NCI-H2081 (cell line): ENCODE measurements at places on chromosomes 12 and 14.

DNA sequence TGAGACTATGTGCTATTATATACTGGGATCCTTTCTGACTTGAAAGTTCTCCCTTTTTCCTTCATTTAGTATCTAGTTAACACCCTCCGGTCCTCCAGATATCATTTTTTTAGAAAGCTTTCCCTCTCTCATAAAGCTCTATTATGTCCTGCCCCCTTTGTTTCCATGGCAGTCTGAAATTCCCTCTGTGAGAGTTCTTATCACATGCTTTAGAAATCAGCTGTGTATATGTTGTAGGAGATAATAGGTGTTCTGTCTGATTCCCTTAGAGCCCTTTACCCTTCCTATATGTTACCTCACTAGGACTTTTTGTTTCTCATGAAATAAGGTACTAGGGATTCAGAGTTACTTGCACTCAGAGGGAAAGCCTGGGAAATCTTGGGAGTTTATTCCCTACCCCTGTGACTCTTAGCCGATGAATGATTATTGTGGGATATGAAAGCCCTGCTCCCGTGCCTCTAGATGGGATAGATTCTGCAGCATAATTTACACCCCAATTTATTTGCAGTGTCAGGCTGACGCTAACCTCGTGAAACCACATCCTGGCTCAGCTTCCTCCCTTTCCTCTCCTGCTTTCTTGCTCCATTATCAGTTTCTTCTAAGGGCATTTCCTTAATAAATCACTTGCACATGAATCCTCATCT lies 448.4 kb downstream of the MDGA2 start:
- no peak for DNase-seq

DNA sequence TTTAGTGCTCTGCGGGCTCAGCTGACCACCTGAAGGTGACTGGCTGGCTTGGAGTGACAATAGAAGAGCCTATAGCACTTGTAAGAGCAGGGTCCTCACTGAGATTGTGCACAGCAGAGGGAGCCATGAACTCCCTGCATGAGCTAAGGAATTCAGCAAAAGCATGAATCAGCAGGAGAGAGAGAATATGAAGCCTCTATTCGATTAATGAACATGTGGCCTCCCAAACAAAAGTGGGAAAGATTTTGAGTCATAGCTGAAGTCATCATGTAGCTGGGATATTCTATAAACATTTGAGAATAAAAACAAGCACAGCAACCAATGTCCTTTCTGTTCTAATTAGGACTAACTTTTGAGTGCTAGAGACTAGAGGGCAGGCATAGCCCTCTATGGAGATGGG lies 626.6 kb downstream of the DIO2 start:
- DNase-seq, result no peak

GRCh38 chr12:12823300-12823699 lies 10.2 kb downstream of the DDX47 start:
- DNase-seq, result no peak

- no peak for DNase-seq
Observed at GRCh38 chr12:76402259-76402658, 54.0 kb upstream of the BBS10 start.

DNA sequence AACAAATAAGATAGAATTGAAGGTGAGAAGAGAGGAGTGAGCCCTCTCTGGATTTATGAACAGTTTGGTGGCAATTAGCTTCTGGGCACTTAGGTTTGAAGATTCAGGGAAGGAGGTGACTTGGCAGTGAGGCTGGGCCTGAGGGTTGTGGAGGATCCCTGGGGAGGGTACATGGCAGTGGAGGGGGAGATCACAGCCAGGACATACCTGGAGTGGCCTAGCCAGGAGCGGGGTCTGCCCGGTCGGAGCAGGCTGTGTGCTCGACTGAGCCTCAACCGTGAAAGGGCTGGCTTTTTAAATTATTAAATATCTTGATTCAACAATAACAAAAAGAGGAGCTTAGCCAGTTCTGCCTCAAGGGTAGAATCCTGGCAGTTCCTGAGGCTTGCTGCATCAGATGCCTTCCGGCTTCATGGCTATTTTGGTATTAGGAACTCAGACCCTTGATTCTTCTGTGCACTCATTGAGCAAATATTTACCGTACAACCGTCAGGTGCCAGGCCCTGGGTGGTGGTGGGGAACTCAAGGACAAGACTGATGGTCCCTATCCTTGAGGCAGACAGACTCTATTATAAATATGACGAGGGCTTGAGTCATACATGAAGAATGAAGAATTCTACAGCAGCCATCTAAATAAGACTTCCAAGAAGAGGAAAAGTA lies 73.4 kb downstream of the SPTB start:
- no peak for DNase-seq

- no peak for DNase-seq
Observed at GRCh38 chr12:27843714-27844245, 63.7 kb upstream of the MANSC4 start.

- no peak for DNase-seq
Observed at GRCh38 chr12:101694297-101694848, 3.1 kb upstream of the CHPT1 start.

GRCh38 chr12:20272801-20273200 lies 95.5 kb upstream of the PDE3A start:
- DNase-seq, result no peak

DNA sequence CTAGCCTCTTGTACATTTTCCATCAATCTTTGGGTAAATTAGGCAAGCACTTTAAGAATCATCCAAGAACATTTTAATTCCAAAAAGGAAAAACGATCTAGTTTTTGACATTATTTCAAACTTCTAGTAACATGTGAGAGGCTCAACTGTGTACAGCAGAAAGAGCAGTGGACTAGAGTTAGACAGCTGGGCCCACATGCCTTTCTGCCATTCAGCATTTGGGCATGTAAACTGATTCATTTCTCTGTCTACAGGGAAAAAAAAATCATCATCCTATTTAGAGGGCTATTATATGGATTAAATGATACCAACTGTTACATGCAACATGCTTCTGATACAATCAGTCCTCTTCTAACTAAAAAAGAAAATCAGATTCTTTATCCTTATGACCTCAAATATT lies 17.7 kb downstream of the ATP2B1 start:
- DNase-seq, result no peak

- no peak for DNase-seq
Observed at GRCh38 chr12:27575762-27576118, 51.7 kb downstream of the PPFIBP1 start.

- DNase-seq, result no peak
Observed at GRCh38 chr14:24224618-24225071, 7.5 kb downstream of the NEDD8 start.

DNA sequence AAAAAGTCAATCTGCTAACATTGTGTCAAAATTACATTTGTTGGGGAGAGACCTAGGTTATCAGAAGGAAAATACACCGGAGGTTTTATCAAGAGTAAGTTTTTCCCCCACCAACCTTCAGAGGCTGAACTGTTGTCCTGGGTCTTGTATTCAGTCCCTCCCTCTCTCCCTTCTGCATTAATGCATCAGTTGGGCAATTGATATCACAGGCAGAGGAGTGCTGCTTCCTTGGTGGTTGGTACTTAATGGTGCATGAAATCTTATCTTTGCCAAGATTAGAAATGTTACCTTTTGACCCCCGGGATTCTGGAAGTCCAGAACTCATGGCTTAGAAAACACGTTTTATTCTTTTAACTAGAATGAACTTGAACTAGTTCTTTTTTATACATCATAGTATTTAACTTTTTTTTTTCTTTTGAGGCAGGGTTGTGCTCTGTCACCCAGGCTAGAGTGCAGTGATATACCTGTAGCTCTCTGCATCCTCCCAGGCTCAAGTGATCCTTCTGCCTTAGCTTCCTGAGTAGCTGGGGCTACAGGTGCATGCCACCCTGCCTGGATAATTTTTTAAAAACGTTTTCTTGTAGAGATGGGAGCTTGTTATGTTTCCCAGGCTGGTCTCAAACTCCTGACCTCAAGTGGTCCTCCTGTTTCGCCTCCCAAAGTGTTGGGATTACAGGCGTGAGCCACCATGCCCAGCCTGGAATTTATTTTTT lies 4.9 kb downstream of the PCBP2 start:
- no peak for DNase-seq

DNA sequence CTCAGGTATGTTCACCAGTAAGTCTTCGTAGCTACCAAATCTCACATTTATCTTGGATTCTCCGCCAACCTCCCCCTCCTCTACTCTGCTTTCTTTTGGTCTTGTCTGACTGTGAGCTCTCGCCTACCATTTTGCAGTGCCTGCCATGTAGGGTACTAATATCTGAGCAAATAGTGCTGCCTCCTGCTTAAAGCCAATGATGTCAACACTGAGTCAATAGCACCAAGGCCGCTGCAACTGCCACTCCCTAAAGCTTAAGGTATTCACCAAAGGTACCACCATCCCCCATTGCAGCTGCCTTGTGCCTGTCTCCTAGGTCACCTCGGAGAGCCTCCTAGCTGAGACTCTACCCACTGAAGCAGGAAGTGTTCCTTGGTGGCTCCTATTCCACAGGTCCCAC lies 114.8 kb upstream of the FUT8 start:
- DNase-seq, result no peak

DNA sequence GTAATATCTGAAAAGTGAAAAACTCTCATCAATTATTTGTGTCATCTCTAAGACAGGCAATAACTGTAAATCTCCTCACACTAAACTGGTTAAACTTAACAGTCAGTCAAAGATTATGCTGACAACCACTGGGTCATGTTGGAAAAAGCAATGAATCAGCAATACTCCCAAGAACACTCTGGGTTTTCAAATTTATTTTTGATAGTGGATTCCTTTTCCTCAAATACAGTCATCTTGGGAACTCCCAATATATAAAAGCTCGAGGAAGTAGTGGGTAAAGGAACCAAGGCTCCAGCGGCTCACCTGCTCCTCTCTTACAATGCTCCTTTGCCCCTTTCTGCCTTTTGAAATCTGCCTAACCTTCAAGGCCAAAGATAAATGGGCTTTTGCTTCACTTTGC lies 70.0 kb downstream of the ARMH4 start:
- DNase-seq, result no peak

DNA sequence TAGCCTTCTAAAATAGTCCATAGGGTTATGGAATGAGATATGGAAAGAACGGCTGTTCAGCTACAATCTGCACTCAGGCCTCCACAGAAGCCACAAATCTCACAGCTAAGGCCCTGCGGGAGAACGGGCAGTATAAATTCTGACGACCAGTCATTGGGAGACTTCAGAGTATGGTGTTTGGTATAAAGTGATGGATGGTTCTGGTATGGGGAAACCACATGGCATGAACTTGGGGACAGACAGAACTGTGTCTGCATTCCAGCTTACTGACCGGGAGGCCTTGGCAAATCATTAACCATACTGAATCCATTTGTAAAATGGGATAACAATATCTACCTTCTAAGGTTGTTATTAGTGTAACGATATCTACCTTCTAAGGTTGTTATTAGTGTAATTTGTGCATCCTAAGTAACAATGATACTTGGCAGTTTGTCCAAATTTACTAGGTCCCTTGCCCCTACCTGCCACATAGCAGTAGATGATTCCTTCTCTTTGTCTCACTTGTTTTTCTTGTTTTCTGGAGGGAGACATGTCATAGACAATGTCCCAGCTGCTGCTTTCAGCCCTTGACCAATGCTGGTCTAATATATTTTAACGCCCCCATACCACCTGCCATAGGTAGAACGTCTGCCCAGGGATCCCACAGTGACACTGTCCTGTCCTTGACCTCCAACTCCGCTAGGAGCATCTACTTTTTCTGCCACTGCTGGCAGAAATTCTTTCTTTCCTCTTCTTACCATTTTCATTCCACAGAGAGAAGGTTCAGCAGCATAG lies 6.8 kb downstream of the CDKL1 start:
- no peak for DNase-seq

DNA sequence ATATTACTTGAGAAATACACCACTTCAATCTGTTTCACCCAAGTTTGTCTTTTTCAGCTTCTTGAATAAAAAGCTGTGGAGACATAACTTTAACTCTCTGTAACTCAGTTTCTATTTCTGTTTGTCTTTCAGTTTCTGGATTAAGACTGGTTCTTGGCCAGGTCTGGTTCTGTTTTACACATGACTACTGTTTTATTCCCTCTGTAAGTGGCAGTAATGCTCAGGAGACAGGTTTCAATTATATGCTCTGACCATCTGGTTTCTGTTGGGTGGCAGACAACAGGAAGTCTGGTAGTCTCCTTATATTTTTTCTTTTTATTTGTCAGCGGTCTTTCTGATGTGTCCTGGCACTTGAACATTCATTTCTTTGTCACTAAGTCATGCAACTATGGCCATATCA lies 102.9 kb downstream of the RPS29 start:
- no peak for DNase-seq

DNA sequence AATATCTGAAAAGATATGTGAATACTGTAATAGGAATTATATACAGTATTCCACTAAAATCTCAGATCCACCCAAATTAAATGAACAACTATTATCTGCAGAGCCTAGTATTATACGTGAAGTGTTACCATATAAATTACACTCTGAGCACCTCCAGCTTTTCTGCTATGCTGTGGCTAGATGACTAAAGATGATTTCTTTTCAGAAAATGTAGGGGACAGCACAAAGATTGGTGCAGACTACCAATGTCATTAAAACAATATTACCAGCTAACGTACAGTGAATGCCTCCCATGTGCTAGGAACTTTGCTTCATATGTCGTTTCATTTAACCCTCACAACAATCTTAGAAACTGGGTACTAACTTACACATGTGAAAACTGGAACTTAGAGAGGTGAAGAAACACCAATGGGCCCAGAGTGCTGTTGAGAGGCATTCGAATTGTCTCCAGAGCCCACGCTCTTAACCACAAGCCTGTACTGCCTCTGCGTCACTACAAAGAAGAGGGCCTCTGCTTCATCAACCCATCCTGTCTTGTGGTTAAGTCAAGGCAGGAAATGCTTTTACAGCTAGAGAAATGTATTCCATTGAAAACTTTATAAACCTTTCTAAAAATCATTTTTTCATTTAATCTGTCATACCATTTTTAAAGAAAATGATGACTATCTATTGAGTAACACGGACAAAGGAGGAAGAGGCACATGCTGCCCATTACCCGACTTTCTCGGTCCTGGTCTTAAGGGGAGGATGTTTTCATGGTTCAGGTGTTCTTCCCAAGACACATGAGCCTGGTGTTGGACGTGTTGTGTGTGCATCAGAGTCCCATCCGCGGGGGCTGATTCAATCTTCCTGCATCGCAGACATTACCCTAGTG lies 1.3 kb downstream of the GPR65 start:
- no peak for DNase-seq

DNA sequence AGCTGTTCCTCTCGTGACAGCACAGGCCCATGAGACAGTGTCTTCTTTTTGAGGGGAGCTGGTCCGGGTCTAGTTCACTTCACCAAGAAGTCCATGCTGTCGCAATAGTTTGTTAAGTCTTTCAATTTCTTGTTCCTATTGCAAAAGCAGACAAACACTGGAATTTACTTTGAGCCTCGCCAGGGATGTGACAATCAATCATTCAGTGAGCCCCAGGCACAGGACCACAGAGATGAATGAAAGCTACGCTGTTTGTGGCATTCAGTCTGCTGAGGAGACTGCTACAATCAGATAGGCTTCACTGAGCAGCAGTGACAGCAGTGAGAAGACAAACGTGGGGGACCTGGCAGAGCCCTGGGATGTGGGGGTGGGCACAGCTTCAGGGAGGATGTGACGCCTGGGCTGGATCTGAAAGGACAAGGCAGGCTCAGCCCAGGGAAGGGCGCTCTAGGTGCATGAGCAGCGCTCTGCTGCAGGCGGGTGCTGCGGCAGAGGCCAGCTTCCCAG lies 35.5 kb downstream of the TCTN1 start:
- DNase-seq, result no peak
